ENCODE measurements at places on chromosomes 6 and 20. TPM values are rescaled to one million over a fixed set of nuclear protein-coding genes. Genes with fewer than 3 reads are reported as not detected.

- H3K27ac ChIP-seq, result no peak overlapping the region
- DNase-seq, result no peak
- H3K27me3 ChIP-seq, result no peaks in the 10 kb centered on the region
- H3K4me3 ChIP-seq, result no peak overlapping the region
- H3K4me1 ChIP-seq, result no peaks in the 10 kb centered on the region
These were observed 143.3 kb upstream of the HDDC2 start for GRCh38 chr6:125445054-125445453.

DNA sequence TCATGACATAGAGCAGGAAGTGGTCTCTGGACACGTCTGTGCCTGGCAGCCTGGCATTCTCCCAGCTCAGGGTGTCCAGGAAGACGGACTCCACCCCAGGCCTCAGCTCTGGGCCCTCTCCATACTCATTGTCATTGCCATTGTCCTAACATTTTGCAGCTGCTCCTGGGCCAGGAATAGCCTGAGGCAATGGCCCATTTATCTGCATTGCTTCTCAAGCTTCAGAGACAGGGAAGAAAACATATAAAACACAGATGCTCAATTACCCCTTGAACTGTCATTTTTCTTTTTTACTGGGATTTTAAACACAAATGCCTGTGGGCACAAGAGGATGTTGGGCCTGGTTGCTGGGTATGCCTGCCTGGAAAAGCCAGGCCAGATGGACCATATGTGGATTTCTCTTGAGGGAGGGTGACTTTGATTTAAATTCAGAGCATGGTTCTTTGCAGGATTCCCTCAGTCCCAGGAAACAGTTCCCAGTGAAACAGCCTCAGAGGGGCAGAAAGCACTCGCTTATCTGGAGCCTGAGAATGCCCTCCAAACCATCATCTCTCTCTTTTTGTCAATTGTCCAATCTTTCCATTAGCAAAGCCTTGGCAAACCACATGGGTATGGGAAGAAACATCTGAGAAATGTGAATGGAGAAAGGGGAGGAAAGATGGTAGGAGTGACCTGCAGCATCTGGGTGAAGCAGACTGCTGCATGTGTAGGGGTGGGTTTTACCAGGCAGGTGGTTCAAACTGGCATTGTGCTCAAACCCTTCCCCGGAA lies 17.9 kb downstream of the LAMP5 start:
- no peak overlapping the region for H3K4me3 ChIP-seq
- no peaks in the 10 kb centered on the region for H3K4me1 ChIP-seq
- no peak for DNase-seq
- H3K36me3 ChIP-seq, result no peaks in the 10 kb centered on the region

DNA sequence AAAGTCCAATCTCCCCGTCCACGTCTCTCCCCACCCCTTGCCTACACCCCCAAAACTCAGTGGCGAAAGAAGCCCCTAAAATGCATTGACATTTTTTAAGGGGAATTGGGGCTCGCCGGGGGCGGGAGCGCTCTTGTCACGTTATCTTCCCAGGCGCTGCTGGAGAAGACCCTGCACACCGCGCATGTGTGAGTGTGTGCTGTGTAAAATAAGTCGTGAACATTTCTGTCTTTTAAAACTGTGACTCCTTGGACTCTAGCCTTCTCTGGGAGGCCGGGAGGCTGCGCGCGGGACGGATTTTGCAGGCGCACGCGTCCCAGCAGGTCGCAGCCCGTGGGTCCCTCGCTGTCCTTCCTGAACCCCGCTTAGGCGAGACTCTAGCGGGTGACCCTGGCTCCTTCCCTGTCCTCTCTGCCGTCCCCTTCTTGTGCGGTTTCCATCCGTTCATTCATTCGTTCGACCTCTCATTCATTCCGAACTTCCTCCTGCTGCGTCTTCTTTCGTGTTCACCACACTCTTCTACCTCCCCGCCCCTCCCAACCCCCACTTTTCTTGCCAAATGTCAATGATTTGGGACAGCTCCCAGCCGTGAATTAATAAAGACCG lies 2.2 kb downstream of the NRN1 start:
- H3K27me3 ChIP-seq, result peaks cover 68% of the 10 kb centered on the region
- peak overlapping the region; percentile 17 for H3K4me3 ChIP-seq
- peaks cover 14% of the 10 kb centered on the region for H3K4me1 ChIP-seq
- no peak for DNase-seq
- H3K27ac ChIP-seq, result no peak overlapping the region

GRCh38 chr20:23637282-23638221 lies at the start of gene CST3:
TSS of gene CST3 (minus strand) at chr20:23637955. CDS start at chr20:23637862, 93 bp downstream.
- H3K4me3 ChIP-seq, result peak within 1 kb of the TSS; percentile 82
- no peaks in the 10 kb centered on the region for H3K27me3 ChIP-seq

GRCh38 chr6:132333639-132334520 lies 67.4 kb downstream of the MOXD1 start:
- no peaks in the 10 kb centered on the region for H3K36me3 ChIP-seq
- H3K27me3 ChIP-seq, result no peaks in the 10 kb centered on the region
- DNase-seq, result peak; percentile 52
- H3K4me1 ChIP-seq, result peaks cover 13% of the 10 kb centered on the region
- H3K4me3 ChIP-seq, result peak overlapping the region; percentile 8

- no peak for DNase-seq
- H3K4me1 ChIP-seq, result no peaks in the 10 kb centered on the region
- no peak overlapping the region for H3K27ac ChIP-seq
- H3K36me3 ChIP-seq, result no peaks in the 10 kb centered on the region
These were observed 253.2 kb downstream of the SOX4 start for GRCh38 chr6:21846541-21847451.

DNA sequence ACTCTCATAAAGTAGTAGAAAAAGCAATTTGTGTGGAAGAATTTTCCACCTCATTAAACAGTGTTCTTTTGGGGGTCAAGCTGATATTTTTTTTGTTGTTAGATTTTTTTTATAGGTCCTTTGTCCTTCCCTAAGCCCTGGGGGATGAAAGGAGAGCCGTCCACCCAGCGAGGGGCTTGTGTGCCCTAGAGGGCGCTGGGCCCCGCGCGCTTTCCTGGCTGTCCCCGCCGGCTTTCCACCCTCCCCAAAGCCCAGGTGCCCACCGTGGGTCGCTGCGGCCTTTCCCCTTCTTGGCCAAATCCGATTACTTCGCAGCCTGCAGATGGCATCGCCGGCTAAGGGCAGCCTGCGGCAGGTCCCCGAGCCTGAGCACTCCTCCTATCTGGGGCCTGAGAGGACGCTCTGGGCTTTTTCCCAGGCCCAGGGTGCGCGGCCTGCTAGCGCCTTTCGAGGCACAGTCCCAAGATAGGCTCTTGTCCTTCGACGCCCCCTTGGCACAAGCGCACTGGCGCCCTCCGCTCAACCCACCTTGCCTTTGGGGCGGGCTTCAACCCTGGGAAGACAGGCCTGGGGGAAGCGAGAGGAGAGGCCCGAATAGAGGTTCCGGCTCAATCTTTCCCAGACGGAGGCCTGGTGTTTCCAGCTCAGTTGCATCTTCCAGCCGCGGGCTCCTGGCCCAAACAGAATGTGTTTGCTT lies 33.6 kb downstream of the TFAP2A start:
- H3K27me3 ChIP-seq, result peaks cover 43% of the 10 kb centered on the region
- H3K27ac ChIP-seq, result no peak overlapping the region
- DNase-seq, result no peak
- no peak overlapping the region for H3K4me3 ChIP-seq

C20orf202 gene
- total RNA-seq, result 0.13 TPM

EYA2 gene
- total RNA-seq, result 0.51 TPM

Data from pancreas (tissue), 10 donors.